ENCODE measurements at places on chromosomes 1 and 21.

- DNase-seq: no peak
Measured at GRCh38 chr1:228008391-228009115, 1.8 kb downstream of the WNT3A start.

DNA sequence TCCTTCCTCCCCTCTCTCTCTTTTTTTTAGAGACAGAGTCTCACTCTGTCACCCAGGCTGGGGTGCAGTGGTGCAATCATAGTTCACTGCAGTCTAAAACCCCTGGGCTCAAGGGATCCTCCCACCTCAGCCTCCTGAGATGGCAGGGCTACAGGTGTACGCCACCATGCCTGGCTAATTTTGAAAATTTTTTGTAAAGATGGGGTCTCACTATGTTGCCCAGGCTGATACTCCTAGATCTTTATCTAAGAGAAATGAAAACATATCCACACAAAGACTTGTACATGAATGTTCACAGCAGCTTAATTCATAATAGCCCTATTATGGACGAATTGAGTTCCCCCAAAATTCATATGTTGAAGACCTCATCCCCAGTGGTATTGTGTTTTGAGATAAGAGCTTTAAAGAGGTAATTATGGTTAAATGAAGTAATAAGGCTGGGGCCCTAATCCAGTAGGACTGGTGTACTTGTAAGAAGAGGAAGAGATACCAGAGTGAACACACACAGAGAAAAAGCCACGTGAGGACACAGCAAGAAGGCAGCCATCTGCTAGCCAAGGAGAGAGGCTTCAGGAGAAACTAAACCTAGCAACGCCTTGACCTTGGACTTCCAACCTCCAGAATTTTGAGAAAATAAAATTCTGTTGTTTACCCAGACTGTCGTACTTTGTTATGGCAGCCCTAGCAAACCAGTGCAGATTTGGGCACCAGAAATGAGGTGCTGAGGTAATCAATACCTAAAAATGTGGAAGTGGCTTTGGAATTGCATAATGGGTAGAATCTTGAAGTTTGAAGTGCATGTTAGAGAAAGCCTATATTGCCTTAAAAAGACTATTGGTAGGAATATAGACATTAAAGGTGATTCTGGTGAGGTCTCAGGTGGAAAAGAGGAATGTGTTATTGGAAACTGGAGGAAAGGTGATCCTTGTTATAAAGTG is 13.2 kb downstream of the IFNLR1 start:
- no peak for DNase-seq

GRCh38 chr1:109649491-109649914 is 6.4 kb upstream of the GSTM4 start:
- DNase-seq: no peak

DNA sequence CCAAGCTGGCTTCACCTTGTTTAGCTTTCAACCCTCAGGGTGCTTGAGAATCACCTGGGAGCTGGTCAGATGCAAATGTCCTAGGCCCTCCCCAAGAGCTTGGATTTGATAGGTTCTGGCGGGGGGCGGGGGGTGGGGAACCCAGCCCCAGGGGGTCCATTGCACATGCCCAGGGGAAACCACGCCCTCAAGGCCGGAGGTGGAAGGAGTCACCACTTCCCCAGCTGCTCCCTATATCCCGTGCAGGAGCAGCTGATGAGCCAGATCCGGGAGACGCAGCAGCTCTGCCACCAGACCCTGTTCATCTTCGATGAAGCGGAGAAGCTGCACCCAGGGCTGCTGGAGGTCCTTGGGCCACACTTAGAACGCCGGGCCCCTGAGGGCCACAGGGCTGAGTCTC is 5.8 kb downstream of the TOR3A start:
- no peak for DNase-seq

DNA sequence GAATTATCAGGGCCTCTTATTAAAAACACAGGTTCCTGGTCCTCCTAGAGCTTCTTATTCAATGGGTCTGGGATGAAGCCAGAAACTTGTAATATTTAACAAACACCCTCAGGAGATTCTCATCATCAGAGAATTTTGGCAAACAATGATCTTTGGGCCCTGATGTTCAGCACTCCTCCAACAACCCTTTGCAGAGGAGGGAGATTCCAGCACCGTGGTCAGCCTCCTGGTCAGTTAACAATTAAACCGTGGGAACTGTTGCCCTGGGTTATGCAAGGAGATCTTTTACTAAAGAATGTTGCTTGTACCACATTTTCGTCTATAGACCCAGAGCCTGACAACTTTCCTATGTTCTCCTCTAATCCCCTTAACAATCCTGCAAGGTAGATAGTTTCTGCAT is 294.4 kb downstream of the PLPP3 start:
- DNase-seq: no peak

- DNase-seq: no peak
Measured at GRCh38 chr21:41280115-41280919, 36.3 kb upstream of the FAM3B start.

- DNase-seq: no peak
Measured at GRCh38 chr21:38790961-38791360, 14.8 kb upstream of the ETS2 start.

DNA sequence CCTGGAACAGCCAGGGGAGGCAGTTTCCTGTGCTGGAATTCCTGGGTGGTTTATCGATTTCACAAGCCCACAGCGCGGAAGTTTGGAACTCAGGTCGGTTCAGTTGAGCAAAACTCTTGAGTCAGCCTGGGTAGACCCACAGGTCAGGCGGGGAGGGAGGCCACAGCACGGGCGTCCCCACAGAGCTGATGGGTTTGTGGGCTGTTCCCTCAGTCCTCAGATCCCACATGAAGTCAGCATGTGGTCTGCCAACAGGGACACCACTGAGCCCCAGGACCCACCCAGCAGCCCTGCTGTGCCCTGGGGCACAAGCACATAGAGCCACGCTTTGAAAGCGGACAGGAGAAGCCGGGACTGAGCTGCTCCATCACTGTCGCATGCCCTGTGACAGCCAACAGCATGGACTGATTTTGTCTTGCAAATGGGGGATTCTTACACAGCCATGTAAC is 17.4 kb downstream of the BMP8A start:
- peak; percentile 54 for DNase-seq

GRCh38 chr1:31843506-31843905 is 27.7 kb upstream of the SPOCD1 start:
- no peak for DNase-seq

- no peak for DNase-seq
Measured at GRCh38 chr1:210352575-210352974, 23.9 kb downstream of the HHAT start.

DNA sequence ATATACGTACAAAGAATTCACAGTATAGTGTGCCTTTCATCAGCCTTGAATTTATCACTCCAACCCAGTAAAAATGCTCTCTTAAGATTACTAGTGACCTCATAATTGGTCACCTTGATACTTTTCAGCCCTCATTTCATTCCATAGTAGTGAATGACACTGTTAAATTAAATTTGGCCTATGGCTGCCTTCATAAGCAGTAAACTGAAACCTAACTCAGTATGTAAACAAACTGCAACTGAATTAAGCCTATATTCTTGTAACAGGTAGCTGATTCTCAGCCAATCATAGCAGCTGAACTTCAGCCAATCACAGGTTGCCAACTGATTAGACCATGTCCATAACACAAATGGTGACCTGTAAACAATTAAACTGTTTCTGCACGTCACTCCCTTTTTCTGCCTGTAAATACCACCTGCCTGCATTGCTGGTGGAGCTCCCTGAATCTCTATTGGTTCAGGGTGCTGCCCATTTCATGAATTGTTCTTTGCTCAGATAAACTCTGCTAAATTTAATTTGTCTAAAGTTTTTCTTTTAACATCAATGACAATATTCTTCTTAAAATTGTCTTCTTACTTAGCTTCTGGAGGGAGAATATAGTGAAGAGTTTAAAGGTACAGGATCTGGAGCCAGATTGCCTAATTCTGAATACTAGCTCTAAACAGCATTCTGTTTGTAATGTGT is 24.0 kb upstream of the CAMSAP2 start:
- no peak for DNase-seq

GRCh38 chr1:203271018-203271743 is 34.1 kb upstream of the BTG2 start:
- no peak for DNase-seq

DNA sequence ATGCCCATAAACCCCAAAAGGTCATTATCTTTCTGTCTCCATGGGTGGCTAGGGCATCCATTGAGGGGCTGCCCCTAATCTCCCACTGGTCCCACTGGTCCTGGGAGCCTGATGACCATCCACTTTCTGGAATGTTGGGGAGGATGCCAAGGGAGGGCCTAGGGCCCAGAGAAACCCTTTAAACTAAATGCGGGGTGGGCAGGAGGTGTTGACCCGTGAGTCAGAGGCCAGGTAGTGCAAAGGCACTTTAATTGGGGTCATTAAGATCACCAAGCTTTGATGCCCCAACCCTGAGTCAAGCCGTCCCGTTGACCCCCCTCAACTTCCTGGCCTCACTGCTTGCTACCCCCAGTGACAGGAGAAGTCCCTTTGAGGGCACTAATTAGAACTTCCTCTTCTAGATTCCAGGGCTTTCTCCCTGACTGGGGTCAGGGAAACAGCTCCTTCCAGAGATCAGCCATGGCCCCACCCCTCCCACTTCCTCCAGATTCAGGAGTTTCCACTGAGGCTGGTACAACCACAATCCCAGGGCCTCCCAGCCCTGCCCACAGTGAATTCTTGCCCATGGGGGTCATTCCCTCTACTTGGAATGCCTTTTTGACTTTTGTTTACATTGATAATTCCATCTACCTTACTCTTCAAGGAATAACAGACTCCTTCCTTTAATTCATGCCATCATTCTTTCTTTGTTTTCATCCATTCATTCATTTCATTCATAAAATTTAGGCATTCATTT is 15.5 kb upstream of the SERINC2 start:
- no peak for DNase-seq

- no peak for DNase-seq
Measured at GRCh38 chr1:216765346-216766300, 42.4 kb upstream of the ESRRG start.

GRCh38 chr1:1665815-1666251 is 7.0 kb upstream of the CDK11B start:
- no peak for DNase-seq

DNA sequence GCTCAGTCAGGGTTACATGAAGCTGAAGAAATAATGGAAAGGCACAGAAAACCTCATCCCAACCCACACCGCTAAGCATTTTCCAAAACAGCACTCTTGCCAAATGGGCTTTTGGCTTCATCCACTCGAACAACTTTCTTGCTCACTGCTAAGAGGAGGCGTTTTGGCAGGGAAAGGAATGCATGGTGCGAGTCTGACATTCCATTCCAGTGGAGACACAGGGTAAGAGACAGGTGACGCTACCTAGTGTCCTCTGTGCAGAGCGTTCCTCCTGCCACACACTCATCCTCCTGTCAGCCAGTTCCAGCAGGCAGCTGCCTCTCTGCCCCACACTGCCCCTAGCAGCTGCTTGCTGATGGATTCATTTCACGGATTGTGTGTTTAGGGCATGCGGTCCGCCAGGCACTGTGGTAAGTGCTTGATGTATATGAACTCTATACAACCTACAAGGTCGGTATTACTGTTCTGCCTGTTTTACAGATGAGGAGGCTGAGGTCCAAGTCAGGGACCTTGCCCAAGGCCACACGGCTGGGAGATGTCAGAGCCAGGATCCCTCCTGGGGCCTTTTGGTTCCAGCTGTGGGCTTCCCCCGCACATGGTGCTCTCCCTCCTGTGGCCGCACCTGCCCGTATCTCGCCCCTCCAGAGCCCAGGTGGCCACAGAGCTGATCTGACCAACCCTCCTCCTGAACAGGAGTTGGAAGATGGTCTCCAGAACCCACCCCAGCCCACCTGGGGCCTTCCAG is 25.7 kb upstream of the BACE2 start:
- no peak for DNase-seq

GRCh38 chr1:185044387-185044786 is 971 bp upstream of the RNF2 start:
- DNase-seq: no peak

DNA sequence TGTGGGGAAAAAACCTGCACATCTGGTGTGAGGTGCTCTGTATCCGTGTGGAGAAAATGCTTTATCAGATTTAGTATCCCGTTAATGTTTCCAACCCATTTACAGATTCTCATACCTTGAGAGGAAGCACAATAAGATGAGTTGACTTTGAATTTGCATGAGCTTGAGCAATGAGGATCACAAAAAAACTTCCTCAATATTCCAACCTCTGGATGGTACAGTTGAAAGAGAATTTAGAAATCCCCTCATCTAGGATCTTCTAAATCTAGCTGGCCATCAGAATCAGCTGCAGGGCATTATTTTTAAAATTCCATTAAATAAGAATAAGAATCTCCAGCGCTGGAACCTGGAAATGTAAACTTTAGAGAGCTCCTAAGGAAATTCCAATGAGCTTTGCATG is 82.5 kb upstream of the NR5A2 start:
- no peak for DNase-seq

- peak; percentile 34 for DNase-seq
Measured at GRCh38 chr1:234926559-234927311, 201.9 kb downstream of the TOMM20 start.

DNA sequence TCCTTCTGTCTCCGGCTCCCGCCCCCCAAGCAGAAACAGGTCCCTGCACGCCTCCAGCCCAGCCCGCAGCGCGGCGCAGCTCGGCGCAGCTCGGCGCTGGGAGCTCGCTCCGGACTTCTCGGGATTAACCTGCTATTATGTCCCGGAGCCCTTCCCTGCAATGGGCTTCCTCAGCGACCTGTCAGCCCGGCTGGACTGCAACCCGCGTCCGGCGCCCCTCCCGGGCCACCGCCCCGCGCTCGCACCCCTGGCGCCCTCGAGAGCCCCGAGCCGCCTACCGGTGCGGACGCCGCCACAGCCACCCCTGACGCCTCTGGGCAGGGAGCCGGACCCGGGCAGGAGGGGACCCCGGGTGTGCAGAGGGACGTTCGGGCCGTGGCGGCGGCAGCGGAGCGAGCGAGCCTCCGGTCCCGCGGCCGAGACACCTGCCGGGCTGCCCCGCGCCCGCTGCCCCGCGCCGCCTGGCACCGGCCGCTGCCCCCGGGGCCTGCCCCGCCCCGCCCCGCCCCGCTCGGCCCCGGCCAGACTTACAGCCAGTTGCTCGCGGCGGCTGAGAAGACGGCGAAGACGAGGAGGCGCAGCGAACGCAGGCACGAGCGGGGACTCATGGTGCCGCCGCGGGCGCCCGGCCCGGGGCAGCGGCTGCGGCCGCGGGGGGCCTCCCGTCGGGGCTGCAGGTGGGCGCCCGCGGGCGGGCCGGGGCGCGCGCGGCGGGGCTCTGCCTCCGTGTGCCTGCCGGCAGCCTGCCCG is 407 bp downstream of the WNT4 start:
- DNase-seq: peak; percentile 58

DNA sequence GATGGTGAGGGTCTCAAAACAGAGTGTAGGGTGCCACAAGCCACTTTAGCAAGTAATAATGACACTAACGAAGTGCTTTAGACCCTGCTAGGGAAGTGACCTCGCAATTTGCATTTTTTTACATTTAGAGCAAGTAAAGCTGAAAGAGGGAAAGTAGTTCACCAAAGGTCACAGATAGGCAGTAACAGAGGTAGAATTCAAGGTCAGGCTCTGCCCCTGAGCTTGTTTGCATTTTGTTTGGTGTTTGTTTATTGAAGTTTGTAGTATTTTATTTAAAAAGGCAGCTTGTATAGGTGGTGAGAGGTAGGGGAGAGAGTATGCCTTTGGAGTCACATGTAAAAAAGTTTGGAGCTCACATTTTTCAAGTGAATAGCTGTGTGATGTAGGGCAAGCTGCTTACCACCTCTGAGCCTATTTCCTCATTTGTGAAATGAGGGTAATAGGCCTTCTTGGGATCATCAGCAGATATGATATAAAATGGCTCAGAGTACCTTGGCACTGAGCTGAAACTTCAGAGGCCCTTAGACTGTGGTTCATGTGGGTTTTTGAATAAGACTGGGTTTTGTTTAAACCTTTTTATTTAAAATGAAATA is 142.5 kb downstream of the TRABD2B start:
- DNase-seq: no peak

- no peak for DNase-seq
Measured at GRCh38 chr21:41975391-41976272, 21.8 kb upstream of the C2CD2 start.
